Kidney glomerular epithelial cell (primary cell): ENCODE measurements at places on chromosomes 2 and 18.

GRCh38 chr2:43095533-43096295 is 130.7 kb downstream of the ZFP36L2 start:
- DNase-seq: no peak

DNA sequence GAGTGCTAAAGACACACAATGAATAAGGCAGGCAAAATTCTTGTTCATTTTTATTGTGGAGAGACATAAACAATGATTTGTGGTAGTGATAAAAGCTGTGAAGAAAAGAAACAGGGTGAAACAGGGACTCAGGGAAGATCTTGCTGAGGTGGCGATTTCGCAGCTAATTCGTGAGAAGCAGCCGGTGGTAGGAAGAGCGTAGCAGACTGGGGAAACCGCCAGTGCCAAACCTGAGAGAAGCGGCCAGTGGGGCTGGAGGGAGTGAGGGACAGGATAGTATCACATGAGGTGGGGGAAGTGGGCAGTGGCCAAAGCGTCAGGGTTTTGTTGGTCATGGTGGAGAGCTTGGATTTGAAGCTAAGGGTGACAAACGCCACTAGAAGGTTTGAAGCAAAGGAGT is 42.3 kb downstream of the TMEM178A start:
- no peak for DNase-seq

DNA sequence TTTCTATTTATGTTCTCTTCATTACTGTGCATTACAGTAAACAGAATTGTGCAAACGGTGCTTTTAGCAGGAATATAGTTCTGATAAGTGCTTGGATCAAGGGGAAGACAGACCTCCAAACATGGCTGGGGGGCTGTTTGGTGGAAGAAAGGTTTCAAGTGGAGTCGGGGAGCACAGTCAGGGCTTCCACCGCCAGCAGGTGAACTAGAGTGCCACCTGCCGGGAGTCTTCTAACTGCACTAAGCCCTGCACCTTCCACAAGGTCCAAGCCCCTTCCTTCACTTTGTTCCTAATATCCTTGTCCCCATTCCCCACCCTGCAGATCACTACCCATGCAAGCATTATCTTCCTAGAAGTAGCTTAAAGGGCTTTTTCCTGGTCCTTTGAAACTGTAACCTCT is 11.1 kb downstream of the ONECUT2 start:
- no peak for DNase-seq

DNA sequence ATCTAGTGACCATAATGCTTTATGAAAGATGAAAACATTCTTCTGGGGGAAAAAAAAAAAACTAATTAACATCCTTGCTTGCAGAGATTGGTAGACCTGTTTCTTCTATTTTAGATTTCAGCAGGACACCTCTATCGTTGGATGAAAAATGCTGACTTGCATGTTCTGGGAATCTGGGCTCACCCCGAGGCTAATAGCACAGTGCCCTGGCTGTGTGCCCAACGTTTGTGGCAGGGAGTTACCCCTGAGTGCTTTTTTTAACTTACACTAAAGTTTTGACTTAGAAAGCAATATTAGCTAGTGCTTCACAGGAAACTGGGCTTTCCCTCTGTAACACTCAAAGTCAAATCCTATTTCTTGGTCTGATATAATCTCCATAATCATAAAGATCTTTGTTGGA is 233.2 kb downstream of the SLC8A1 start:
- DNase-seq: no peak

- DNase-seq: no peak
These were observed 65.1 kb downstream of the LRP1B start for GRCh38 chr2:142065700-142066099.

DNA sequence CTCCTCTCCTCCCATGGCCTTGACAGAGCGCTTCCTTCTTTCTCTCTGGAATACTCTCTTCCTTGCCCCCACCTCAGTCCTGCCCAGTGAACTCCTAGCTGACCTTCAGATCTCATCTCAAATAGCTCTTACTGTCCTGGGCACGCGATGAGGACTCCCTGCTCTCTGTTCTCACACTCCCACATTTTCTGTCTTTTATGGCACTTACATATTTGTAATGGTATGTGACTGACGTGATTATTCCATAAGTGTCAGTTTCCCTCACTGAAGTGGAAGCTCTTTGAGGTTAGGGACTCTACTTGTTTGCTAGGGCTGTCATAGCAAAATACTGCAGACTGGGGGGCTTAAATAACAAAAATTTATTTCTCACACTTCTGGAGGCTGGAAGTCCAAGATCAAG is 1.7 kb upstream of the DYSF start:
- no peak for DNase-seq

GRCh38 chr2:232888099-232888836 is 18.2 kb downstream of the SNORC start:
- DNase-seq: no peak

- DNase-seq: no peak
These were observed 601.2 kb downstream of the LRRTM4 start for GRCh38 chr2:76921006-76921405.
